Daoy (cell line): ENCODE measurements at places on chromosomes 5 and 9. TPM values are rescaled to one million over a fixed set of nuclear protein-coding genes. Genes with fewer than 3 reads are reported as not detected.
A peak's percentile ranks its signal among the peaks of the same experiment; 100 is the strongest.

AFAP1L1 gene
- 11.7 and 12.8 TPM in 2 replicates for total RNA-seq

CBY3 gene
- total RNA-seq = not detected in 2 replicates

FOXD4L6 gene
- not detected in 2 replicates for total RNA-seq

PLAC8L1 gene
- 0.83 and 0.91 TPM in 2 replicates for total RNA-seq

SPRY4 gene
- 3.2 and 3.7 TPM in 2 replicates for total RNA-seq

ARSI gene
- total RNA-seq = 4.5 and 9.4 TPM in 2 replicates

REEP2 gene
- total RNA-seq = 3.4 and 12.3 TPM in 2 replicates

PRRX2 gene
- total RNA-seq = 1.5 and 1.7 TPM in 2 replicates

PCDHA12 gene
- total RNA-seq = 0.69 and 1.5 TPM in 2 replicates

C7 gene
- 0.33 and 1.0 TPM in 2 replicates for total RNA-seq

PRELID2 gene
- total RNA-seq = 13.3 and 17.5 TPM in 2 replicates

DNA sequence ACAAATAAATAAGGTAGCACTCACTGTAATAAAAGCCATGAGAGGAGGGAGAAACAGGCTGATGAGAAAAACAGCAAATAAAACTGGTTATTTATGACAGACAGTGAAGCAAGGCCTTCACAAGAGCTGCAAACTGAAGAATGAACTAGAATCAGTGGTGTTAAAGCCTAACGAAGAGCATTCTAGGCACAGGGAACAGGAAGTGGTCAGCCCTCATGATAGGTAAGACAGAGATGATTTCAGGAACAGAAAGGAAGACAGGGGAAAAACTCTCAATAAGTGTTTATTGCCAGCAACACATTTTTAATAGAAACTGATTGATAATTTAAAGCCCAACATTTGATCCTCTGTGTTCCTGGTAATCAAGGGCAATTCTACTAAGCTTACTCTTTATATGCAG lies 124.5 kb downstream of the EDIL3 start:
- DNase-seq = no peak

DNA sequence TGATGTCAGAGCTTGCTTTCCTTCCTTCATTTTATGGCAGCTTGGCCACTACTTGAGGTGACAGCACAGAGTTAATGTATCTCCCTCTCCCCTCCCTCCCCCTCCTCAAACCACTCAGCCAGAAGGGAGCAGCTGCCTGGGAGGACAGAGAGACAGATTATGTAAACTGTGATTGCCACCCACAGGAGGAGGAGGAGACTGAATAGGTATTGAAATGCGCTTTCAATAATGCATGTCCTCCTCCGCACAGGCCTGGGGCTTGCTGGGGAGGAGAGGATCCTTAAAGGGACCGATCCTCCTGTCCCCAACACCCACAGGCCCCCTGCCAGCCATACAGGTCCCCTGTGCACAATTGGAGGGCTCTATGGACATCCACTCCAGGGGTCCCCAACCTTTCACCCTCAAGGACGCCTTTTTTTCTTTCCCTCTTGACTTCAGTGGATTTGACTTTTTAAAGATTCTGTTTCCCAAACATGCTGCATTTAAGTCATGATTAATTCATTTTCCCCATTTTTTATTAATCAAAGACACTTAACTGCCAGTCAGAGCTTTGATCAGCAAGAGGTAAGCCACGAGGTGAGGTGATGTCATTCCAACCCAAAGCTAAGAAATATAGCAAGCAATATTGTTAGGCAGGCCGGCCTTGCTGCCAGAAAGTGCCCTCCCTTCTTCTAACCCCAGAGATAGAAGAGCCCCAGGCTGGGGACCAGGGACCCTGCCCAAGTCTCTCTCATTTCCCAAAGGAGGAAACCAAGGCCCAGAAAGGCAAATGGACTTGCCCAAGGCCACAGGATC lies 47.5 kb upstream of the CPLX2 start:
- no peak for DNase-seq

GRCh38 chr5:83721953-83722901 lies 1.6 kb upstream of the HAPLN1 start:
- DNase-seq = peak; percentile 90

DNA sequence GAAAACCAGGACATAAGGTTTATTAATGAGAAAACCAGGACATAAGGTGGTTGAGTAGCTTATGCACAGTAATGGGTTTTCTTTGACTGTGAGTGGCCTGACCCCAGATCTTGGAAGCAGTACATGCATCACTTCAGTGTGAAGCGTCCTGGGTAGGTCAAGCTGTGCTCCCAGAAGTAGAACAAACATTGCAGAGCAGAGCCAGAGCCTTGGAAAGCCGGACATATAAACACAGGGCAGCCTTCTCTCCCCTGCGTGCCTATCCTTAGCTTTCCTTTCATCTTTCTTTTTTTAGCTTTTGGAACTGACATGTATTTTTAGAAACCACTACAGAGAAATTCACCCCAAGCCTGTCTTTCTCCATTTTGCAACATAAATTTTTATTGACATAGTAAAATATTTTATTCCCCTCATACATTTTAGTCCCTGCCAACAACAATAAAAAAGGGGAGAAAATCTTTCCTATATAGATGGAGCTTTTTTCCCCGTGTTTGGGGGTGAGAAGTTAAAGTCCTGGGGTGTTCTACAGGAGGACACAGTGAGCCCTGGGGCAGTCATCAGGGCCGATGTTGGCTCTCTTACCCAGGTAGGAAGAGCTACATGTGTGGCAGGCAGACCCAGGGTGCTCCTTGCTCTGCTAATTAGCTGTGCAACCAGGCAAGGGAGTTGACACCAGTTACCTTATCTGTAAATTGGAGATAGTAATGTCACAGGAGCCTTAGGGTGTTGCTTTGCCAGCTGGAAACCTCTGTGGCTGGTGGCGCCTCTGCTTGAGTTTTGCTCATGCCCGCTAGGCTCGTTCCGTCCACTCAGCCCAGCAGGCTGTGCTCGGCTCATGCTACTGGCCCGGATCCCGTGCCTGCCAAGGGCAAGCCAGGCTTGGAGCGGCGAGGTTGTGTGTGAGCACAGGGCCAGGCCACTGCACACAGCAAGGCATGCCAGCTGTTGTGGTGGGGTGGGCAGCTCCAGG lies 389.6 kb downstream of the KDM4C start:
- DNase-seq = no peak

DNA sequence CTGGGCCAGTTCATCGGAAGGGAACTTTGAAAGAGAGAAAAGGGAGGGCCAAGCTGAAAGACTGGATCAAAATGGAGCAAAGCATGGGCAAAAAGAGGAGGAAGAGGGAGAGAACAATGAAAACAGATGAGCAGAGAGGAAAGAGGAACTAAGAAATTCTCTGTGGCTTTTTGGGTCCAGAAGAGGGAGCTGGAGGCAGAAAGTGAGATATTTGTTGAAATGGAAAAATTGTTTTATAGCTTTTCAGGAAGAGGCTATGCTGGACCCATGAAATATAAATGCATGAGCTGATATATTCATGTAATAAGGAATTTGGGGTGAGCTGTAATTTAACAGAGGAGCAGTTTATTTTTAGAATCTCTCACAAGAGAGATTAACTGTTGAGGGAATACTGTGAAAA lies 457.3 kb downstream of the DMAC1 start:
- DNase-seq = no peak

- peak; percentile 94 for DNase-seq
These were observed 39.8 kb downstream of the CYSTM1 start for GRCh38 chr5:140214831-140215230.

- no peak for DNase-seq
These were observed 42.3 kb upstream of the ZSWIM6 start for GRCh38 chr5:61289669-61290306.

- DNase-seq = no peak
These were observed 133.8 kb downstream of the SPOCK1 start for GRCh38 chr5:137365126-137365865.

- no peak for DNase-seq
These were observed 61.3 kb upstream of the IQGAP2 start for GRCh38 chr5:76341651-76342334.

GRCh38 chr5:138789771-138790242 lies 36.6 kb downstream of the CTNNA1 start:
- DNase-seq = peak; percentile 39

- DNase-seq = no peak
These were observed 228.9 kb downstream of the FGF10 start for GRCh38 chr5:44160369-44160768.

DNA sequence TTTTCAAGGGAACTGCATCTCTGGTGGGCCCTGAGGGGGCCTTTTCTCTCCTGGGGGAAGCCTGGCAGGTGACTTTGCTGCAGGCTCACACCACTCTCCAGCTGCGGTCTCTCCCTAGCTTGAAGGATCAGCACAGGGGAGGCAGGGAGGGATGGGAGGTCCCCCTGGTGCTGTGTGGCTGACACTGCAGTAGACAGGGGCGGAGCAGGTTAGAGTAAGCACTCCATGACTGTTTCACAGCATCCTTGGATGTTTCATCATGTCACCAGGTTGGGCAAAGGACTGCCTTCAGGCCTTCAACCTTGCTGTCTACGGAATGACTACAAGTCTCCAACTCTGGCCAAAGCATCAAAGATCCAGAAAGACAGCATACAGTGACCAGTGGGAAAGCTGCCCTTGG lies 470.7 kb downstream of the CDK5RAP2 start:
- no peak for DNase-seq

GRCh38 chr5:150516011-150516410 lies 8.1 kb downstream of the NDST1 start:
- peak; percentile 76 for DNase-seq

- no peak for DNase-seq
These were observed 50.9 kb upstream of the MACIR start for GRCh38 chr5:103207653-103208052.

DNA sequence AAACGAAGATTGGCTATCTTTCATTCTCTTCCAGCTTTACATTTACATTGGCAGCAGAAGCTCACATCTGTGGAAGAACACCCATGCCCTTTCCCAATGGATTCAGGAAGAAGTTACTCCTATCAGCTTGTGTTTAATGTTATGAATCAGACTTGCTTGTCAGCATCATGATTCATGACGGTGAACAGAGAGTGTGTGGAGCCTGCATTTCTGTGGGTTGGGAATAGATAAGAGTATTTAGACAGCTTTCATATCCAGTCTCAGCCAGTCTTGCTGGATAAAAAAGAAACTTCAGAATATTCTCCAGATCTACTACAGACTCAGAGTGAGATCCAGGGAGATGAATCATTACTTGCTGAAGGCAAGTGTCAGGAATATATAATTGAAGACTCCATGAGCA lies 812.9 kb upstream of the ZNF608 start:
- peak; percentile 96 for DNase-seq

GRCh38 chr5:169635936-169636335 lies 1.1 kb upstream of the DOCK2 start:
- no peak for DNase-seq

GRCh38 chr9:129013674-129014073 lies 14.5 kb downstream of the SH3GLB2 start:
- no peak for DNase-seq

DNA sequence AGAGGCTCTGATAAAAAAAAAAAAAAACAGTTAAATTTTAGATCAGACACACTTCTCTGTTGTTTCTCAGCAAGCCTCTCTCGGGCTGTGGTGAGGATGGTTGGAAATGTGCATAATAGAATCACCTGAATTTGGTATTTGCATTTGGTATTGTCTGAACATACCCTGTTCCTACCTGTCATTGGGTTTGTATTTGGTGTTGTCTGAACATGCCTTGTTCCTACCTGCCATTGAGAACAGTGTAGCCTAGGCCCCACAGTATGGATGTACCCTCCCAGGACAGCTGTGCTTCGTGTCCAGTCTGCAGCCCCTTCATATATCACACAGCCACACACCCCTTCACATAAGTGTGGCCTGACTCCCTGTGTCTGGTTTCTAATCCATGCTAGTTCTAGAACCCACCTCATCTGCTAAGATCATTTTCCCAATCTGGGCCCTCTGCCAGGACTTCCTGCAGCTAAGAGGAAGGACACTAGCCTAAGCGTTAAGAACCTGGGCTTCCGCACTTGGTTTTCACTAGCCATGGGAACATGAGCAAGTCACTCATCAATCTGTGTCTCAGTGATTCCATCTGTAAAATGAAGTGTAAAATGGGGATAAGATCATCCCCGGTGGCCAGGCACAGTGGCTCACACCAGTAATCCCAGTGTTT lies 49.2 kb downstream of the ITGA2 start:
- DNase-seq = peak; percentile 53

- no peak for DNase-seq
These were observed 105.6 kb upstream of the RASGRF2 start for GRCh38 chr5:80854583-80854982.

GRCh38 chr5:93589152-93589828 lies 6.3 kb downstream of the NR2F1 start:
- no peak for DNase-seq

DNA sequence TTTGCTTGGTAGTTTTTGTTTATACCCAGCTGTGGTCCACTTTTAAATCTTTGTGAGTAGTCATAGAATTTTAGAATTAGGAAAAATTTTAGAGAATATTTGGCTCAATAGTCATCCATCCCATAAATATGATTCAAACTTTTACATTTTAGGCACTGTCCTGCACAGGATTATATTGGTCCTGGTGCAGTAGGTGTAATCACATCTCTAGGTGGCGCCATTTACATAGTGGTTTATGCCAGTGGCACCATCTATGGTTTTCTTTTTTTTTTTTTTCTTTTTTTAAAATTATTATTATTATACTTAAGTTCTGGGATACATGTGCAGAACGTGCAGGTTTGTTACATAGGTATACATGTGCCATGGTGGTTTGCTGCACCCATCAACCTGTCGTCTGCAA lies 260.7 kb upstream of the KCNN2 start:
- peak; percentile 20 for DNase-seq

DNA sequence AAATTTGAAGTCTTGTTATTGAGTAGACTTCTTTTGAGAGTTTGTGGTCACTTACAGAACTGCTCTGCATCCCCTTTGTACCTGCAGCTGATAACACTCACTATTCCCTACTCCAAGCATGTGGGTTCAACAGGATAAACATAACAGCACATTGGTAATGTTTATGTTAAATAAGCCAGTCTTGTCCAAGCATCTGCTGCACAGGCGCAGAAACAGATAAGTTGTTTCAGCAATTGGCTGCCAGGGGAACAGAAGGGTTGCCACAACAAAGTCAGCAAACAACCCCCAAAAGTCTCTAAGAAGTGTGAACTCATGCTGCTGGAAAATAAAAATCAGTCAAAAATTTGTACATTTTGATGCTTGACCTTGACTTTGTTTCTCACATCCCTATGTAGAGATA lies 174.6 kb downstream of the GDNF start:
- DNase-seq = peak; percentile 15

GRCh38 chr5:13866792-13867191 lies 77.7 kb downstream of the DNAH5 start:
- peak; percentile 48 for DNase-seq

DNA sequence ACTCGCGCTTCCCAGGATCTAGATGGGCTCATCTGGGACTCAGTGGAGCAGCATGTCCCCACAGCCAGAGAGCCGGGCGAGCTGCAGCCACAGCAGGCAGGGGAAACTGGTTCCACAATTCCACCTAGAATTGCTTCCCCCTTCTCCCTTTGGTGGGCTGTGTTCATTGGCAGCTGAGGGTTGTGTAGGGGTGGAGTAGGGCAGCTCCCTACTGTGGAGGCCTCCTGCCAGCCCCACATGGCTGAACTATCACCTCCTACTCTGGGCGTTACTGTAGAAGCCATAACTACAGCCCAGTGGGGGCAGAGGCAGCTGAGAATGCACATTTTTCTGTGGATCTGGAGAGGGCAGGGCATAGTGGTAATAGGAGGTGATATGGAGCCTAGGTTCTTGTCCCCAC lies 44.8 kb downstream of the PPARGC1B start:
- DNase-seq = no peak
